HTR-8/SVneo (cell line): ENCODE measurements at places on chromosomes 2 and 18.

- DNase-seq, result peak; percentile 91
Observed at GRCh38 chr2:46812361-46813019, 103.1 kb downstream of the MCFD2 start.

GRCh38 chr2:129178356-129178755 is 801.1 kb upstream of the RAB6C start:
- DNase-seq, result no peak

- DNase-seq, result no peak
Observed at GRCh38 chr2:173221132-173221695, 133.5 kb upstream of the CDCA7 start.

- DNase-seq, result peak; percentile 40
Observed at GRCh38 chr2:20539133-20539719, 92.4 kb downstream of the RHOB start.

GRCh38 chr2:231613663-231614558 is 21.2 kb downstream of the TEX44 start:
- DNase-seq, result peak; percentile 80

- DNase-seq, result no peak
Observed at GRCh38 chr18:58605027-58606020, 23.6 kb downstream of the ALPK2 start.

DNA sequence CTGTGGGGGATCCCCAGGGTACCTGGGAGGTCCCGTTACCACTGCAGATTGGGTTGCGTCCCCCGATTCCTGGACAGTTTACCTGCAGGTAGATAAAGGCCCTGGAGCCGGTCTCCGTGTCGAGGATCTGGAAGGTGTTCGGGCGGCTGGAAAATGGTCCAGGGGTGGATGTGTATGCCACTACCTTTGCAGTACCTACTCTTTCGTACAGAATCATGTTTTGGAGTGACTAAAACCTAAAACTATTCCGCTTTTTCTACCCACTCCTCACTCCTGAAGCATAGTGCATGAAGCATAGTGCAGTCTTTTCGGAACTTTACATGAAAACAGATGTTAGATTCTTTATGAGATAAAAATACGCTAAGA is 418 bp downstream of the WDR75 start:
- no peak for DNase-seq

GRCh38 chr18:9779630-9780029 is 71.5 kb downstream of the RAB31 start:
- no peak for DNase-seq

DNA sequence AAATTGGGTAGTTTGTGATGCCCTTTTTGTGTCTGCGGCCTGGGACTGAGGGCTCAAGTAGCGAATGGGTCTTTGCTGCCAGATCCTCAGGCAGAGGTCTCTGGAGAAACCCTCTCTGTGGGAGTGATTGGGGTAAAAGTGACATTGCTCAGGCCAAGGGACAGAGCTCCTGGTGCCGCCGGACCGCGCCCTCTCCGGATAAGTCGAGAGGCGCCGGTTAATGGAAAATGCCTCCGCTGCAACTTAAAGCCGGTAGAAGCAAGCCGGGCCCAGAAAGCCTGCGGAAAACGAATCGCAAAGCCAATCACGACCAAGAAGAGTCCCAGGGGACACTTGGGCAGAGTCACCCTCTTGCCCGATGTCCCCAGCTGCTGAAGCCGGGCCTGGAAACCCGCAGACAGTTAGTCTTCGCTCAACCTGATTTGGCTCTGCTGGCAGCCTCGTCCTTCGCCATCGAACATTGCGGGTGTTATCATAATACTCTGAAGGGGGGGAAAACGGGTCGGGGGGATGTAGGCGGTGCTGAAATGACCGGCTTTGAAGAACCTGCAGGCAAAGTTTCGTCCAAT is 352 bp upstream of the HOXD12 start:
- no peak for DNase-seq

DNA sequence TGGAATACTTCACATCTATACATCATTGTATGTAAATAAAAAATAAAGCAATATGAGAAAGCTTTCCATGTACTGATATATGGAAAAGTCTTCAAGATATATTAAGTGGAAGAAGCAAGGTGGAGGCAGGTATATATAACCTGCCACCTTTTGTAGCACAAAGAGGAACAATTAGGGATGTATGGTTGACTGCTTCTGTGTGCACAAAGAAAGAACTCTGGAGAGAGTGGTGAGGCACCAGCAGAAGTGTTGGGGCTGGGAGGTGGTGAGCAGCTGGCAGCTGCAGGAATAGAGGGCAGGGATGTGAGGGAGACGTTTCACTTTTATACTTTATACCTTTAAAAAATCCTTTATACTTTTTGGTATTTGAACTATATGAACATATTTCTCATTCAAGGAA is 26.1 kb downstream of the KIF5C start:
- DNase-seq, result no peak

DNA sequence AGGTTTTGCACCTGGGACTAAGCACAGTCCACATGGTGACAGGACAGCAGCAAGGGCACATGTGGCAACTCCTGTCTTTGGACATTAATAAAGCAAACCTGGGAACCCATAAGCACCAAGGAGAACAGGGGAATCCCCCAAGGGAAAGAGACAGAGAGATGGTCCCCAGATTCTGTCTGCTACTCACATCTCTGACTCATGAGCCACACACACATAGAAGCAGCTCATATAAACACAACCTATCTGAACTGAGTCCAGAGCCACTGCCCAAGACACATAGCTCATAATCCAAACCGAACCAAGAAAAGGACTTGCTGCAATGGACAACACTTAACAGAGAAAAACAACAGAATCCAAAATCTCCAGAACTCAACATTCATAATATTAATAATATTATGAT is 82.5 kb downstream of the OSBPL1A start:
- DNase-seq, result no peak

- DNase-seq, result no peak
Observed at GRCh38 chr2:68732036-68732932, 2.3 kb upstream of the ARHGAP25 start.

DNA sequence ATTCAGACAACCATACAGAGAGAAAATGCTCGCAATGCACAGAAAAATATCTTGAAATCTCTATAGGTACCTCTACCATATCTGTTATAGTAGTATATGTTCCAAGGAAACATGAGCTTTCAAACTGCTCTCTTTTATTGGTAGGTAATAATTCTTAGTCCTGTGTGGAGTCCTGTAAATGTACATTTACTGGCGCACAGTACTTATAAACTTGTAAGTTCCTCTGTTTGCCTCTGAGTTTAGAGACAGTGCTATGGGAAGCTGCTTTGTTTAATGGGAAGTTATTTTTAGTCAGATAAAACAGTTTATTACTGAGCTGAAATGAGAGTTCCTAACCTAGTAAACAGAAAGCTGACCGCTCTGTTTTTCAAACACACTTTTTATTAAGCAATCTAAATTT is 52.7 kb downstream of the CCDC93 start:
- DNase-seq, result no peak

- DNase-seq, result no peak
Observed at GRCh38 chr2:54574107-54574859, 118.2 kb downstream of the SPTBN1 start.

GRCh38 chr2:225756198-225756597 is 356.7 kb downstream of the NYAP2 start:
- DNase-seq, result no peak

GRCh38 chr2:147365622-147366021 is 479.2 kb upstream of the ACVR2A start:
- DNase-seq, result no peak

- no peak for DNase-seq
Observed at GRCh38 chr18:4839639-4840038, 357.4 kb downstream of the AKAIN1 start.

DNA sequence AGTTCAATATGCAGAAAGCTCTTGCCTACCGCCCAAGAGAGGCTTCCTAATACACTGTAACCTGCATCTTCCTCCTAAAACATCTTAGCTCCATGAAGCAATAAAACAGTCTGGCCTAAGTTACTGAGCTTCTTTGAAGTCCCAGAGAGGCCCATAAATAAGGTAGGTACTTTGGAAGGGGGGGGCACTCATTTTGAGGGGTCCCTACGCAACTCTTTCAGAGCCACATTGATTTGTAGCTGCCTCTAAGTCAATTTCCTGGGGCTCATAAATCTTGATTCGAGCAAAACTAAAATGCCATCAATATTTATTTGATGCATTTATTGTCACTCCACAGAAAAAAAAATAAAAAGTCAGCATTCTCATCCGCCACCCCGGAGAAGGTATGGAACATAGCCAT is 60.4 kb upstream of the SIX2 start:
- DNase-seq, result no peak

DNA sequence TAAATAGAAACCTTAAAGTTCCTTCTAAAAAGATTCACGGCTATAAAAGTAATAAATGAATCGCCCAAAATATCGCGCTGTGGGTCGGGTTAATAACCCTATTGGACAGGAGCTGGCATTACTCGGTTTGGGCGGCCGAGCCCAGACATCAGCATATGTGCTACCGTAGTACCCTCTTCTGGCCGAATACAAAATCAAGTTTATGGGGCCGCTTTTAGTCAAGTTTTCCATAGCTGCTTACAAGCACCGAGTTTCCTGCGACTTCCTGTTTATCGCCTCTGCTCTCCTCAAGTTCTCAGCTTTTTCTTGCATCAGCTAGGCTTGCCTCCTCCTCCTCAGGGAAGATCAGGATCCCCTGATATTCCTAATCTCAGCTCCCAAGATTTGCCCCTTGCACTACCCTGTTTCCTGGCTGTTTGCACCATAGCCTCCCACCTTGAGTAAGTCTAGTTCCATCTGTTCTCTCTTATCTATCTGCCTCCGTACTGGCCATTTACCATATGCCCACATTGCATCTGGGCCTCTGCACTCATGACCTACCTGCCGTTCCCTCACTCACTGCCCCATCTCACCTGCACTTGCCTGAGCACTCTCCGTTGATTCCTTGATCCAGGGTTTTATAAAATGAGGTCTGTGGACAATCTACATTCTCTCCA is 56.1 kb downstream of the SLC35F5 start:
- DNase-seq, result no peak

DNA sequence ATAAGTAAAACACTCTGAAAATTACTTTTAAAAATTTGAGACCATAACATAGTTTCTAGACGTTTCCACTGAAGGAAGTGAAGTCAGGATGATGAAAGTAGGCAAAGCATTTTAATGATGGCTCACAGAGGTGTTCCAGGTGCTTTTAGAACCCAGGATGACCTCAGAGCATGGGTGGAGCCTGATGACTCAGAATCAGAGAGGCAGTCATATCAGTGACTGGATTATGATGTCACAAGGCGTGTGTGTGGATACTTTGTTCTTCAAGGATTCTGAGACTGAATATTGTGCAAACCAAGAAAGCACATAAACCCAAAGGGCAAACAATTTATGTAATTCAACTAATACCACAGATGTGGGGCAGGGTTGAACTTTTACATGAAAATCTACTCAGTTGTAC is 208.0 kb upstream of the FBXO11 start:
- no peak for DNase-seq

GRCh38 chr2:44649381-44649780 is 287.6 kb downstream of the CAMKMT start:
- DNase-seq, result no peak

DNA sequence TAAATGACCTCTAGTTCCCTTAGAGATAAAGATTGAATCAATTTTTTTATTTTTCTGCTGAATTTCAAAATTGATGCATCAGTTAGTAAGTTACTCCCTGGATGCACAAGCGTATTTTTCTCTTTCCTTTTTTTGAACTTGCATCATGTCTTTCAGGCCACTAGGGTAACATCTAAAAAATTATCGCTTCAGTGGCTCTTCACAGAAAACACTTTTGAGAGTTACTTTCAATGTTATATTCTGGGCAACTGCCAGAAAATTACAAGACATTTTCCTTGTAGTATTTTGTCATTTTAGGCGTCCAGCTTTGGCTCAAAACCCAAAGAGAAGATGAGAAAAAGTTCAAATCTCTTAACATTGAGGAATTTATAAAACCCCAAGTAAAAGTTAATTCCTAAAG is 59.8 kb downstream of the DSEL start:
- no peak for DNase-seq

- no peak for DNase-seq
Observed at GRCh38 chr2:173386021-173386737, 31.5 kb downstream of the CDCA7 start.

DNA sequence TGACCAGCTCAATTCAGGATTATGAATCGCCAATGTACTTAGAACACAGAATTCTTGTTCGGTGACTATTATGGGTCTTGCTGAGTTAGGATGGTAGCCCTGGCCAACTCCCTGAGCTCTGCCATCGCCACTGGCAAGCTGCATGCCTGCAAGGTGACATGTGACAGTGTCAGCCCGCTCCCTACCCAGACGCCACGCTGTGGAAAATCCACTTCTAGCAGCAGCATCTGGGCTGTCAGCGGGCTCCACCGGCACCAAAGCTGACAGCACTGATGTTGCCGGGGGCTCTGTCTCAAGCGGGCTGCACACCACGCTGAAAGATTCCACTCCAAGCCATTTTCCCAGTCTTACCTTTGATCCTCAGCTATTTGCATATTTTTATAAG is 100.7 kb downstream of the MYT1L start:
- DNase-seq, result no peak

DNA sequence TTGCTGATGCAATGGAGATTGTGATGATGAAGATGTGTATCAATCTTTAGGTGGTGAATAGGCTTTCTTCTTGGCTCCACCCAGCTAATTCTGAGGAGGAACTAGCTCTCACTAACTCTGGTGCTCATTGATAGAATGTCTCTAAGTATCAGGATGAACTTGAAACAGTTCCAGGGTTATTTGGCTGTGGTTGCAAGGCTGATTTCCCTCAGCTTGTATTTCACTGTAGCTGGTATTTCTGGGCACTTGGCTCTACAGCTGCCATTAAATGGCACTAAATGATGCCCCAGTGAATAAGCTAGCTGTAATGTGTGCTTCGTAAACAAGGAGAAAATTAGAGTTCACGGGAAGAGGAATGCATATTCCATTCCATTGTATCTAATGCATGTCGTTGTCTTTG is 241.2 kb downstream of the RPIA start:
- no peak for DNase-seq

- peak; percentile 53 for DNase-seq
Observed at GRCh38 chr2:10303694-10304378, 1.1 kb downstream of the HPCAL1 start.

DNA sequence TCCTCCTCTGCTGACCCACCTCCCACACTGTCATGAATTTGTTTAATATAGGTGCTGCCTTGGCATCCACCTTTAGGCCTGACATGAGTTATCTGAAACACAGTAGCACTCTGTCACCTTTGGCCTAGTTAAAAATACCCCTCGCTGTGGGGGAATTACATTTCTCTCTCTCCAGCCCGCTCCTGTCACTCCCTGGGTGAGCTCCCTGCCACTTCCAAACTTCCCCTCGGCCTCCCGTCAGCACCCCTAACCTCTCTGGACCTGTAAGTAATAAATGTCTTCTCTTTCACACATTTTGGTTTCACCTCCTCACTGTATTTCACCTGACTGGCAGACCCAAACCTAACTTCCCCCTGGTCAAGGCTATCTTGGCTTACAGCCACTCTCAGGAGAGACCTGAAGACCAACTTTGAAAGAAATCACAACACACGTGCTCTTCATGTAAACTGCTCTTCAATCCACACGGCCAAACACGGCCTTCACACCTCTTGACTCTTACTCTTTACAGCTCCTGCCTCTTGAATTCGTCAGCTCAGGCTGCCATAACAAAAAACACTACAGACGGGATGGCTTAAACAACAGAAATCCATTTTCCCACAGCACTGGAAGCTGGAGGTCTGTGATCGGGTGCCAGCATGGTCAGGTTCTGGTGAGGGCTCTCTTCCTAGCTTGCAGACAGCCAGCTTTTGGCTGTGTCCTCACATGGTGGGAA is 28.3 kb downstream of the REEP1 start:
- no peak for DNase-seq

- no peak for DNase-seq
Observed at GRCh38 chr2:184637781-184638180, 39.5 kb downstream of the ZNF804A start.
